ENCODE measurements at places on chromosomes 5 and 9. TPM values are rescaled to one million over a fixed set of nuclear protein-coding genes. Genes with fewer than 3 reads are reported as not detected.

DNA sequence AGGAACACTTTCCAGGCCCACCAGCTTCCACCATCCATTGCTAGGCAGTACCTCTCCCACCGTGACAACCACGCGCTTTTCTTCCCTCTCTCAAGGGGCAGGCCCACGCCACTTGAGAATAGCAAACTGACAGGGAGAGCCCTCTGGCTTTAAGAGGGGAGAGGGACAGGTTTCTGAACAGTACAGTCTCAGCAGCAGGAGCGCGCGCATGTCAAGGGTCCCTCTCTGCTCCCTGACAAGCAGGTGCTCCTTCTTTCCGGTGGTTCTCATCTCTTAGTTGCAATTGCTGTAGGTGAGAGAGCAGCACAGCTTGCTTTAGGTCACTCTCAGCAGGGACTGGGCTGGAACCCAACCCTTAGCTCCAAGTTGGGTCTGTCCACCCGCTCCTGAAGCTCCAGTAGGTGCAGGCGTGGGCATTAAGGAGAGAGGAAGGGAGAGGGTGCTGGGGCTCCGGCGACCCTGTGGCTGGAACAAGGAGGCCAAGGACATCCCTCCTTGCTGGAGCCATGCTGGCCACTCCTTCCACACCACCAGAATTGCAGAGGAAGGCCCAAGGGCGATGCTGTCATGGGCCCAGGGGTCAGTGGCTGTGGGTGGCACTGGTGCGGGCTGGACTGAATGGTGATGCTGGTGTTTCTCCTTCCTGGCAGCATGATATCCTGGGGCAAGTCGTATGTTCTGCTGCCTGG, 9.0 kb upstream of the PHF2 start:
- no peak for DNase-seq

The GABRA1 gene
- total RNA-seq = not detected

The FANCG gene
- 19.3 TPM for total RNA-seq

DNA sequence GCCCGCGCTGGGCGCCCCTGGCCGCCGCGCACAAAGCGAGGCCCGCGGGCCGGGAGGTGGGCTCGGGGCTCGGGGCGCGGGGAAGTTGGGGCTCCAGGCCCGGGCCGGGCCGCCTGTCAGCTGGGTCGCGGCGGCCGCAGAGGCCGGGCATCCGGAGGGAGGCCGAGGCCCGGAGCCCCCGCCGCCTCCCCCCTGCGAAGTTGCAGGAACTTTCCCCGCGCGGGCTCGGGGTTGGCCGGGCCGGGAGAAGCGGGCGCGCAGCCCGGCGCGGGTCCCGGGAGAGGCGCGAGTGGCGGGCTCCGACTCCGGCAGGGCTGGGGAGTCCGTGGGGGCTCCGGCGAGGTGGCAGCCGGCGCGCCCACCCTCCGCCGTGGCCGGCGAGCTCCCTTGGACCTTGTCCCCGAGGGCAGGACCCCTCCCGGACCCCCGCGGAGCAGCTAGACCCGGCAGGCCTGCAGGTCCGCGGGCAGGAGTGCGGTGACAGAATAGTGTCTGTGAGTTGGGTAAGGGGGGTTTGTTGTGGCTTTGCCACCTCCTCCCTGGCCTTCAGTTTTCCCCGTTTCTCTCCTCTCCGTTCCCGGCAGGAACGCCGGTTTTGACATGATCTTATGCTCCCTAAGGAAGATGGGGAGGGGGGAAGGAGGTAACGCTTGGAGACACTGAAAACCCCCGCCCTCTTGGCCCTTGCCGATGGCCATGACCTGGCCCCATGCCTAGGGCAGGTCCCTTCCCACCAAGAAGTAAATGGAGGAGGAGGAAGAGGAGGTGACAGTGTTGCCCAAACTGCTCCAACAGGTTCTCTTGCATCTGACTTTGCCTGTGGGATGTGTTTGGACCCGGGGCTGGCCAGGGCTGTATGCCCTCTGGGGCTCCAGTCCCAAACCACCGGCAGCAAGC, 942 bp downstream of the PHF2 start:
- DNase-seq = peak; percentile 67

GRCh38 chr5:52867809-52868208, 80.1 kb downstream of the ITGA1 start:
- DNase-seq = no peak

GRCh38 chr9:20242510-20243189, 379.6 kb downstream of the MLLT3 start:
- DNase-seq = no peak

The PRSS3 gene
- 6.5 TPM for total RNA-seq

The ATG12 gene
- total RNA-seq = 35.4 TPM

DNA sequence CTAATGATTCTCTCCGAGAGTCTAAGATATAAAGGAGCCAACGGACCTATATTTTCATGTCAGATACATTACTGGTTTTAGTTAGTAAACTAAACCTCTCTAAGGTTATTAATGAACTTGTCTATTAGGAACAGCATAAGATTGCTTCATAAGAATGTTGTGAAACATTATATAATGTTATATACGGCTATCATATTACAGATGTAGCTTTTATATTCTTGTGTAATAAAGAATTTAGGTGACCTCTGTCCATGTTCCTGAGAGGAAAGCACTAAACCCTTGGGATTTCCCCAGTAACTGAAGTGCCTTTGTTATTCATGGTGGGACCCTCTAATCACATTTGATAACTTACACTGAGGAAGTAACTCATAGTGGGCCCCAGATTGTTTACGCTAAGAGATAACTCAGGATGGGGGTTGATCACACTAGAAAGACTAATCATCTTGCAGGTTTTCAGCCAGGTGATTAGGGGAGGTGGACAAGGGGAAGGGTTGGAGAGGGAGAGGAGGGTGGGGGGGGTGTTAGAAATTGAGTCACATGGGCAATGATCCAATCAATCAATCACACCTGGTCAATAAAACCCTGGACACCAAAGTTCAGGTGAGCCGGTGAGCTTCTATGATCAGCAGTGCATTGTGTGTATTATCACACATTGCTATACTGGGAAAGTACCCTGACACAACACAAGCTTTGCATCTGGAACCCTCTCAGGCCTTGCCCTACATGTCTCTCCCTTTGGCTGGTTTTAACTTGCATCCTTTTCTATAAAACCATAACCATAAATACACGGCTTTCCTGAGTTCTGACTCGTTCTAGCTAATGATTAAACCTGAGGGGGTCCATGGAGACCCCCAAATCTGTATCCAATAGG, 25.8 kb downstream of the ECPAS start:
- no peak for DNase-seq

The TRPM6 gene
- total RNA-seq = 2.6 TPM

The CCDC152 gene
- total RNA-seq = 0.47 TPM

- peak; percentile 87 for DNase-seq
Observed at GRCh38 chr9:98860871-98861293, 53.4 kb downstream of the GALNT12 start.
